Activated T-cell treated with anti-CD3 and anti-CD28 coated beads, Interleukin-2, amount 50 U/mL, for 1 hour (primary cell): ENCODE measurements at places on chromosomes 6 and 20.

GRCh38 chr6:114055349-114055748 is 84.4 kb upstream of the HDAC2 start:
- no peak for DNase-seq

DNA sequence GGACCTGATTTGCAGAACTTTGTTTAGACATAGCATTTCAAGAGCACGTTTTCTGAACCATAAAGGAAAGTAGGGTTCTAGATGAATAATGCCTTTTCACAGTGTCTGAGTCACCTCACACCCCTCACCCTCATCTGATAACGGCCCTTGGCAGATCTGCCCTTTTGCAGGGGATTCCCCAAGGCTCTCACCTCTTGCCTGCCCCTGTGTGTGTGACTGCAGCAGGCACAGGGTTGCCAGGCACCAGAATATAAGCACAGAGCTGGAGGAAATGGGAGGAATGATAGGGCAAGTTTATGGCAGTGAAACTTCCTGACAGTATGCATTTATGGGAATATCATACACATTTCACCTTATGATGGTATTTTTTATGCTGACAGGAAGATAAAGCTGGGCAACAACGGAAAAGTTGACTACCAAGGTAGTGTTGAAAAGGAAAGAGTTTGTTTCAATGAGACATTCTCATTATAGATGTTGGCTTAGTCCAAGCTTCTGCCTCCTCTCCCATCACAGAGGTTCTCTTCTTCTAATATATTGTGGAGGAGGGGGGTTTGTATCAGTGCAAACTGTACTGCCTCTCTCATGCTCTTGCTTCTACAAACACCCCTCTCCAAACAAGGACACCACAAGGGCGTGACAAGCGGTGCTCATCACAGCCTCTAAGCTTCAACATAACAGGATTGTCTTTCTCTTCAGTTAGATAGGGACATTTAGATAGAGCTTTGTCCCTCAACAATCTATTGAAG is 101.5 kb upstream of the BACH2 start:
- peak; percentile 71 for DNase-seq

- no peak for DNase-seq
These were observed 8.6 kb upstream of the HECA start for GRCh38 chr6:139126255-139126654.

GRCh38 chr20:19936466-19937200 is 80.5 kb upstream of the NAA20 start:
- no peak for DNase-seq

DNA sequence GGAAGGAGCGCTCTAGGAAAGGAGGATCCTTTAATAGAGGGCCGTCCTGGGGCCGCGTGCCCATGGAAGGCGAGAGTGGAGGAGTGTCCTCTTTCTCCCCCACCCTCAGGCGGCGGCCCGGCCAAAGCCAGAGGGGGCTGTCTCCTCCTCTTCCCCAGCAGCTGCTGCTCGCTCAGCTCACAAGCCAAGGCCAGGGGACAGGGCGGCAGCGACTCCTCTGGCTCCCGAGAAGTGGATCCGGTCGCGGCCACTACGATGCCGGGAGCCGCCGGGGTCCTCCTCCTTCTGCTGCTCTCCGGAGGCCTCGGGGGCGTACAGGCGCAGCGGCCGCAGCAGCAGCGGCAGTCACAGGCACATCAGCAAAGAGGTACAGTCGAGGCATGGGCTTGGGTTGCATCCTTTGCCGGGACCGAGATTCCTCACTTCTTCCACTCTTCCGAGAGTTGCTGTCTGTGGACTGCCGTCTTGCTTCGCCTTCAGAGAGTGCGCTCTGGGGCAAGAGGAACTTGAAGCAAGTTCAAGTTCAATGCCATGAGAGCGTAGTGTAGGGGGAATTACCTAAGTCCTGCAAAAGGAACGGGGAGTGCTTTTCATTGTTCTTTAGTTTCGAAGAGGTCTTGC is at the start of gene LAMA2:
Gene LAMA2, plus strand, starts transcription at position 148 of the 621 bp plus-strand sequence. Its CDS starts 108 bp downstream, at position 256.
- DNase-seq: no peak

DNA sequence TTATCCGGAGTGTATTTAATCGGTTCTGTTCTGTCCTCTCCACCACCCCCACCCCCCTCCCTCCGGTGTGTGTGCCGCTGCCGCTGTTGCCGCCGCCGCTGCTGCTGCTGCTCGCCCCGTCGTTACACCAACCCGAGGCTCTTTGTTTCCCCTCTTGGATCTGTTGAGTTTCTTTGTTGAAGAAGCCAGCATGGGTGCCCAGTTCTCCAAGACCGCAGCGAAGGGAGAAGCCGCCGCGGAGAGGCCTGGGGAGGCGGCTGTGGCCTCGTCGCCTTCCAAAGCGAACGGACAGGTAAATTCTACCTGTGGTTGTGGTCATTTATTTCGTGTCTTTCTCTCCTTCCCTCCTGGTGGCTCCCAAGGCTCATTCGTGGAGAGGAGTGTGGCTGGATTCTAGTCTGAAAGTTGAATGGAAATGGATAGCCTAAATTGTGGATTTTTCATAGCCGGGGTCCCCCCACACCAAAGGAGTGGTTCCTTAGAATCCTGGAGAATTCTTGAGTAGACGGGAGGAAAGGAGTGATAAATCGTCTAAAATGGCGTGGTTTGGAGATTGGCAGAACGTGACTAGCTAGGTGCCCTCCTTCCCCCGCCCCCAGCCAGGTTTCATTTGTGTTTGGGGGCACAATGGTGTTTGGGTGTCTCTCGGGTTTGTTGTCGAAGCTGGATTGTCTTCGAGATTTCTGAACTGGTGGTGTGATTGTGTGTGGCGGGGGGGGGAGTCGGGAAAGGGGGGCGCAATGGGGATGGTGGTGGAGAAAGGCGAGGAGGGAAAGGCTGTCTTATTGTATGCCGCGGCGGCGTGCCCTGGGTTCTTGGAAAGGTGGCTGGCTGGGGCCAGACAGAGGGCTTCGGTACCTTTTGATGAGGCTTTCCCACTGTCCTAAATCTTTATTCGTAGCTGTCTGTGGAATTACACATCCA is 673 bp downstream of the MARCKS start:
- DNase-seq: no peak

- no peak for DNase-seq
These were observed 14.9 kb downstream of the TREML2 start for GRCh38 chr6:41186031-41186562.

DNA sequence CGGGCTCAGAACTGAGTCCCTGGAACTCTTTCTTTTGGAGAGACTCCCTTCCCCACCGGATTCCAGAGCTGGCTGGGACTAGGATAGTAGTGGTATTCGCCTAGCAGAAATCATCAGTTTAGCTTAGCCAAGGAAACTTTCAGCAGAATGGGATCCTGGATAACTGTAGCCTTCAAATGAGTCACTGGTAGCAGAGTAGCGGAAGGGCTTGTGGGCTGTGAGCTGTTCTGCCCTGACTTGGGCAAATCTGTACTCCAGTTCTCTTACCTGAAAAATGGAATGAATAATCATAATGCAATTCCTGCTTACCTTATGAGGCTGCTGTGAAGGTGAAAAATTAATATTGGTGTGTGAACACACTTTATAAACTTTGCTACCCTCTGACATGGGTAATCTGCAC is 244.3 kb upstream of the CHD6 start:
- no peak for DNase-seq

DNA sequence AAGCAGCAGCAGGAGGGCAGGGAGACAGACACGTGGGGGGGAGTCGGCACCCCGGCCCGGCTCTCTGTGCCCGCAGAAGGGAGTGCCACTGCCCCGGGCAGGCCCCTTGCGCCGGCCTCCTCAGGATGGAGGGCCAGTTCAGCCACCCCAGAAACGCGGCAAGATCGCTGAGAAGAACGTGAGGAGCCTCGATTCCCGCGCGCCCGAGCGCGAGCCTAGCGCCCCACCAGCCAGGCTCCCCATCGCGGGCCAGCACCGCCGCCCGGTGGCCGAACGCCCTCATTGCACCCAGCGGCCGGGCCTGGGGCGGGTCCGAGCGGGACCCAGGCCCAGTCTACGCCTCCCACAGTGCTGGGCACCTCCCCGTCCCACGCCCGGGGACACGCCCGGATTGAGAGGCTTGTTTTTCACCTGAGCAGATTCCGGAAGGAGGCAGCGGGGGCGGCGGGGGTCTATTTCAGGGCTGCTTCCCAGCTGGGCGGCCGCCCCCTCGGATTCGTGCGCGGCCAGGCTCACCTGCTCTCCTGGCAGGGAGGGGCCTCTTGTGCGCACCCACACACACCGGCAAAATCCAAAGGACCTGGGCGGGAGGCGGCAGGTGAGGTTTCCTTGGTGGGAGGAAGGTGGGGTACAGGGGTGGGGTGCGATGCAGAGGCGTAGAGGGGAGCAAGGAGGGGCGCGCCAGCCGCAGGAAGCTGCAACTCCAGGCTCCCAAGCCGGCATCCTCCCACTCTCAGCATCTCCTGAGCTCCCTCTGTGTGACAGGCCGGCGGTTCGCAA is 9.0 kb upstream of the GRM4 start:
- peak; percentile 81 for DNase-seq

GRCh38 chr6:49342410-49342809 is 120.6 kb downstream of the MMUT start:
- DNase-seq: no peak

GRCh38 chr6:157764178-157765068 is 58.6 kb upstream of the SNX9 start:
- DNase-seq: peak; percentile 86

DNA sequence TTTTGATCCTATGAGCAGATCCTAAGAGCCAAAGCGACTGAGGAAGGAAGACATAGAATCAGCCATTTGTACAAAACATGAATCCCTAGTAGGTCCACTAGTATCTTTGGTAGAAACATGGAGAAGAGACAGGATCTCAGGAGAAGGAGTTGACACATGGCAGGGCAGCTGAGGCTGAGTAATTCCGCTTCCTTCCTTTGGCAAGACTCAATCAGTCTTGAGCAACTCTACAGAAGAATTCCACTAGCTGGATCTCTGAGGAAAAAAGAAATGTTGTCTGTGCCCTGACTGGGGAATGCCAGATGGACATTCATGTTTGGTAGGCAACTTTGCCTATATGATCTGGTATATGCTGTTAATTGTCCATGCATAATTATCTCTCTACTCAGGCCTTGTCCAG is 35.3 kb downstream of the ESR1 start:
- no peak for DNase-seq

- no peak for DNase-seq
These were observed 42.4 kb downstream of the SNX14 start for GRCh38 chr6:85551264-85551663.

DNA sequence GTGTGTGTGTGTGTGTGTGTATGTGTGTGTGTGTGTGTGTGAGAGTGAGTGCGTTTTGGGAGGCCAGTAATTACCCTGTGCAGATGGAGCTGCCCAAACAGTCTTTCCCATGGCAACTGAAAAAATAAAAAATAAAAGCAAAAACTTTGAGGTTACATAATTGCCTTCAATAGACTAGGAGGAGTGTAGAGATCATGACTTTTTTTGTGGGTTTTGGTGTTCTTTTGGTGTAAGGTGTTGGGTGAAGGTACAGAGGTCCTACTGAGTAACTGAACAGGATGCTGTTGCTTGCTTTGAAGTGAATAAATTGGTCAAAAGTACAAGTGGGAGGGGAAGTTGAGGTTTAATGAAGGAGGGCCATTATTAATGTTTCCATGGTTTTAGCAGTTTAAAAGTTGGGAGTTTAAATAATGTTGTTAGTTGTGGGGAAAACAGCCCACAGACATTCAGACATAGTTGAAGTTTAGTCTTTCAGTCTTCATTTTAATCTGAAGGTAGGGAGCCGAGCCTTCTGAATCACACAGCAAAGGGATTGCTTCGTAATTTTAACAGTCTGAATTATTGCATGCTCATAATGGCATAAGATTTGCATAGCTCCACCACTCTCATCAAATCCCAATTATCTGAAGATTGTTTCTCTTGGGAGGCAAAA is 251.4 kb downstream of the PRL start:
- DNase-seq: no peak

DNA sequence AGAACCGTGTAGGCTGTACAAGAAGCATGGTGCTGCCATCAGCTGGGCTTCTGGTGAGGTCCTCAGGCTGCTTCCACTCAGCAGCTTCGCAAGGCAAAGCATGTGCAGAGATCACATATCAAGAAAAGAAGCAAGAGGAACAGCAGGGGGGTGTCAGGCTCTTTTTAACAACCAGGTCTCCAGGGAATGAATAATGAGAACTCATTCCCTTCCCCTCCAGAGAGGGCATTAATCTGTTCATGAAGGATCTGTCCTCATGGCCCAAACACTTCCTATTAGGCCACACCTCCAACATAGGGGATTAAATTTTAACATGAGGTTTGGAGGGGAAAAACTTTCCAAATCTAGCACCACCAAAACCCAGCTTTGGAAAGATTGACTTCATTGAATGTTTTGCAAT is 20.0 kb downstream of the GINM1 start:
- no peak for DNase-seq

GRCh38 chr20:7264137-7264536 is 496.7 kb downstream of the BMP2 start:
- no peak for DNase-seq

DNA sequence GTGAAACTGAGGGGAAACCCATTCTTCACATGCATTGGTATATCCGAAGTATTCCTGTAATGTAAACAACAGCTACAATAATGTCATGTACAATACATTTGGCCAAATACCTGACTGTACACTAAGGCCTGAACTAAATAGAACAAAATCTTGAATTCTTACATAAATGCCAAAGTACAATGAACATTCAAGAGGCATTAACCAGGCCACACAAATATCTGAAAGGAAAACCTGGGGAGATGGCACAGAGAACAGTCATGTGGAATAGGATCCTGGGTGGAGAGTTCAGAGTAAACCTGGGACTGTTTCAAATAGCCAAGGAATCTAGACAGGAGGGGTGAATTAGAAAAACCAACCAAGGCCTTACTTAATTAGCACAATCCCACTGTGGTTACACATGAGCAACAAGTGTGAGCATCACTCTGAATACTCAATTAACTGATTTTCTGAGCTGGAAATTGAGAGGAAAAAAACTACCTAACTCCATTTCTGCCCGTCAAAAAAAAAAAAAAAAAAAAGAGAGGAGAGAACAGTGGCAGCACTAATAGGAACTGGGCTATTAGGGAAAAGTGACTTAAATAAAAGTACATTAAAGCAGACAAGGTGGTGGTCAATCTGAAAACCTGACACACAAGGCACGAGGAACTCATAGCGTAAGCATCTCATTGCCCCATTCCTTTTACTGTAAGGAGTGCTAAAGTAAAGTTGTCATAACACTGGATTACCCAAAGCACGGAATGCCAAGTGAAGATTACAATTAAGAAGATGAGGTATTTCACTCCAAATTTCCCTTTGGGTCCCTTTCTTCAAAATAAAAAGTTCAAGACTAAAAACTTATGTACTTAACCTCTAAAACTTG is 10.9 kb downstream of the SNX5 start:
- no peak for DNase-seq

DNA sequence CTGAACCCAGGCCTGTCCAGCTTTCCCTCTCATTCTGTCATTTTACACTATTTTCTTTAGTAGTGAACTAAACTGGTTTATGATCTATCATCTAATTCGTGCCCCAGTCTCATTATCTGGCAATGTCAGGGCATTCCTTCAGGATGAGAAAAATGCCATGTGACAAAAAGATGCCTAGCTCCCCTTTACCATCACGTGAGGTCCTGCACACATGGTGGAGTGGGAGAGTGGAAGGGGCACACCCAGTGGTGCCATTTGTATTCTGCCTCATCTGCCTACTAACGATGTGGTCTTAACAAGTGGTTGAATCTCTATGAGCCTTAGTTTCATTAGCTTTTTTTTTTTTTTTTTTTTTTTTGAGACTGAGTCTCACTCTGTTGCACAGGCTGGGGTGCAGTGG is 41.2 kb downstream of the CDC5L start:
- no peak for DNase-seq
